ENCODE measurements at places on chromosomes 4 and X. TPM values are rescaled to one million over a fixed set of nuclear protein-coding genes. Genes with fewer than 3 reads are reported as not detected.

Gene NLGN4X
- polyA plus RNA-seq, result 0.04 TPM

Gene MTHFD2L
- 3.5 TPM for polyA plus RNA-seq

Gene PNMA6A
- 0.64 TPM for polyA plus RNA-seq

Gene MAGEA6
- polyA plus RNA-seq, result not detected

Gene SUV39H1
- polyA plus RNA-seq, result 18.2 TPM

Gene RASL11B
- polyA plus RNA-seq, result 1.5 TPM

- DNase-seq, result no peak
Observed at GRCh38 chrX:103818842-103819619, 13.0 kb downstream of the RAB9B start.

DNA sequence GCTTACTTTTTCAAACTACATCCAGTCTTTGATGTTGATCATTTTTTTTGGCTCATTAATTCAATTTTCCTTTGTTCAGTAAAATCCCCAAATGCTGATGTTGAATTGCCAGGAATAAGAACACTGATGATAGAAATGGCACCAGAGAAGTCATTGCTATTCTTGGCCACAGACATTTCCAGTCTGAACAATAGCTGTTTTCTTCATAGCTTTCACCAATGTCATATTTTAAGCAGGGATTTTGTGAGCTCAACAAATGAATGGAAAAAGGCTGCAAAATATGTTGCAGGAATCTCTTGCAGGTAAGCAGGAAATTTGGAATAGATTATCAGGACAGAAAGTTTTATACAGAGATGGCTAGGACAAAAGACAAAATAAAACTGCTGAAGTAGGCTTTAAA lies 40.5 kb upstream of the GLRB start:
- no peak for DNase-seq

DNA sequence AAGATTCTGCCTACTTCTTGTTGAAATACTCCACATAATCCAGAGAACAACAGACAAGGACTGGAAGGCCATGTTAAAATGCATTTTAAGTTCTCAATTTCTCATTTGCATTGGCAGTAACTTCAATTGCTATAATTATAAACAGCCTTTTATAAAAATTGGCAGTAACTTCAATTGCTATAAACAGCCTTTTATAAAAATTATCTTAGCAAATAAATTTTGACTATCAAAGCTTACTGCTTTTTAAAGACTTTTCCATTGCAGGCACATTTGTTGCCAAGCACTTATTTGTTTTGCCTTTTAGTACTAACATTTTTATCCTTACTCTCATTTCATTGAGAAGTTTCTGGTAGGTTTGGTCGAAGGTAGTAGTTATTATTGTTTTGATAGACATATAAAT lies 17.8 kb downstream of the SCFD2 start:
- no peak for DNase-seq

GRCh38 chr4:9942921-9943600 lies 78.2 kb downstream of the SLC2A9 start:
- DNase-seq, result no peak

- DNase-seq, result no peak
Observed at GRCh38 chr4:99468889-99469288, 33.7 kb upstream of the ADH7 start.

DNA sequence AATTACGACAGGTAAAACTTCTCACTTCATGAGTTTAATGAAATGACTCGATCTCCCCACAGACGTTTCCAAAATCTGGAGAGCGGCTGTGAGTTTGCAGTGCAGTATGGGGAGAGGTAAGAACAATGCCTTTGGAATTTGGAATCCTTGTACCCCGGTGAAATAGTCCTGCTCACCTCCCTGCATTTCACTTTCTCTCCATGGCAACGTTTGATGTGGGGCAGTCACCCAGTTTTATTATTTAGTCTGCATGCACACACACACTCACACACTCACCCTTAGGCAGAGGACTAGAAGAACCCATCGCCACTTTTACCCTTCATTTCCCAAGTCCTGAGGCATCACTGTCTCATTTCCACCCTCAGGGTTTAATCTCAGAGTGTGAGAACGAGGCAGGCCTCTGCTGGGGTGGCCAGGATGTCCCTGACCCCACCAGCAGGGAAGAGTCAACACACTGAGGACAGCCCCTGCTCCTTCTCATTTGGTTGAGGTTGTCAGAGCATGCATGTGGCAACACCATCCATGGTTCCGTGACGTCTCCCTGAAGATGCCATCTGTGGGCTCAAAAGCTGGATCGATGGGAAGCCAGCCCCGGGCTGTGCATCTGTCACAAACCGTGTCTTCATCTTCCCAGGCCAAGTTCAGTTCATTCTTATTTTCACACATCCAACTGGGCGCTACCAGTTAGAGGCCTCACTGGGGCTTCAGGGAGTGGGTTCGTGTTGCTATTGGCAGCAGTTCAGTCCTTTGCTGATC lies 119.8 kb upstream of the TRIM2 start:
- DNase-seq, result no peak

- DNase-seq, result peak; percentile 92
Observed at GRCh38 chr4:176789955-176790354, 2.8 kb downstream of the VEGFC start.

DNA sequence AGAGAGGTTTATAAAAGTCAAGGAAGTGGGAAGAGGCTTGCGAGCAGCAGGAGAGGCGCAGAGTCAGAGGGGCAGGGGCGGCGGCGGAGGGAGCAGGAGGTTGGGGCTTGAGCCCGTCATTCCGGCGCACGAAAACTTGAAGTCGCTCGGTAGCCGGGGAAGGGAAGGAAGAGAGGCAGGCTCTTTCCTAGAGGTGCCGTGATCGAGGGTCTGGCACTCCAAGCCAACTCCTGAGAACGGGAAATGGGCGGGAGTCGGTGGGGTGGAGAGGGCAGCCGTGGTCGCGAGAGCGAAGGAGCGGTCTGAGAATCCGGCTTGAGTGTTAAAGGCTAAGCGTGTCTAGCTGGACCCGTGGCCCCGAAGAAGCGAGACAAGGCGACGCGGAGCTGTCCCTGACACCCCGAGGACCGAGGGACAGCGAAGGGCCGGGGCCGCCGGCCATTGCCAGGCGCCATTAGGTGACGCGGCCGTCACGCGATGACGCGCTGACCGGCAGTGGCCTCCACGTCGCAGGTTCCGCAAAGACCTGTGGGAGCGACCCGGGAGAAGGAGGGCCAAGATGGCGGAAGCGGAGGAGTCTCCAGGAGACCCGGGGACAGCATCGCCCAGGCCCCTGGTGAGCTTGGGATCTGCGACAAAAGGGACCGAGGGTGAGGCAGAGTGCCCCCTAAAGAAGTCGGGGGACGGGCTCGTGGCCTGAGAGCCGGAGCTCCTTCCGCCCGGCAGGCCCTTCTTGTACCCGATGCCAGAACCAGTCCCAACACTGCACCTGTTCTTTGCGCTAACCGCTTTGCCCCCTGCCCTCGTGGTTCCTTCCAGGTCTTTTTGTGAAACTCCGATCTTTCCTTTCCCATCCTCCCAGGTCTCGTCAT lies at the start of gene YIPF6:
Gene YIPF6, plus strand, starts transcription at position 544 of the 872 bp plus-strand sequence. Its CDS starts 16 bp downstream, at position 560.
- peak; percentile 37 for DNase-seq

DNA sequence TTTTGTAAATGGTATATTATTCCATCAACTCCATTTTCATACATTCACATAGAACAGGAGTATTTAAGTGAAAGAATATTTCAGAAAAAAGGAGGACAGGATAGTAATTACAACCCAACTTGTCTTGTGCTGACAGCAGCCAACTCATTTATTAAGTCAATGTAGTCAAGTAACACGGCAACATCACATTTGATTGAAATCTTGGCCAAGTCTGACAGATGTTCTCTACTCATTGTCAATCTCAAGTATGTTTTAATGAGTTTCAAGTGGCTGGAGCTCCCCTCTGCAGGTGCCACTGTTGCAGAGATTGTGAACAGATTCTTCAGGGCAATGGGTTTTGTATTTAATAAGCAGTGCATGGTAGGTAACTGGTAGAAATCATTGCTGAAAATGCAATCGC lies 332.5 kb downstream of the C4orf33 start:
- DNase-seq, result no peak

DNA sequence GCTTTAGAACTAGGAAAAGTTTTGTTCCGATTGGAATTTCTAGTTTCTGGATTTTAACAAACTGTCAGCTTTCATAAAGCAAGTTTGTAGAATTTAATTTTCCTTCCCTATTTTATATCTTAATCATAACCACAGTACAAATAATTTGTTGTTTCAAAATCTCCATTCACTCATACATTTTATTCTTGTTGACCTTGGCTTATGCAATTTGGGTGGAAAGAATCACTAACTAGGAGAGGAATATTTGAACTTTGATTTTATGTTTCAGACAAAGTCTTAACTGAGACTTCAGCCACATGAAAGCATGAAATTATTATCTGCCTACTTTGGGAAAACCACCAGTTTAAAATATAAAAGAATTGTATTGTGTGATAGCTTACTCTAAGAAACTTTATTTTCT lies 427.9 kb downstream of the SPRY1 start:
- no peak for DNase-seq

GRCh38 chr4:109967798-109968520 lies 55.3 kb downstream of the EGF start:
- peak; percentile 93 for DNase-seq

- no peak for DNase-seq
Observed at GRCh38 chrX:28584025-28584424, 3.2 kb upstream of the IL1RAPL1 start.
